ENCODE measurements at places on chromosomes 5 and 9.
A peak's percentile ranks its signal among the peaks of the same experiment; 100 is the strongest.

GRCh38 chr5:58016877-58017276, 443.0 kb downstream of the PLK2 start:
- no peak for DNase-seq

DNA sequence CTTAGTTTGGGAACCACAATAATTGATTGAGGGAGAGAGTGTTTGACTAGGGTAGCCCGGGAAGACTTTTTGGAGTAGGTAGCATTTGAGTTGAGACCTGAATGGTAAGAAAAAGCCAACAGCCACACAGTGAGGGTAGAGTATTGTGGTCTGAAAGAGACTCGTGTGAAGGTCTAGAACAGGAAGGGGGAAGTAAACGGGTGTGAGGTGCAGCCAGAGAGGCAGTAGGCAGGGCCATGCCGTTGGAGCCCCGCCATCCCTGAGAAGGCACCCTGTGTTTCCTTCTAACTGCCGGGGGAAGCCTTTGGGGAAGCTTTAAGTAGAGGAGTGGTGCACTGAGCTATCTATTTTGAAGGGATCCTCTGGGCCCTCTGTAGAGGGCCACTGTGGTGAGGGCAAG, 3.5 kb upstream of the F2RL2 start:
- no peak for DNase-seq

GRCh38 chr5:84494453-84494852, 109.8 kb upstream of the EDIL3 start:
- no peak for DNase-seq

GRCh38 chr5:882253-883183, 10.1 kb downstream of the BRD9 start:
- DNase-seq: no peak

- peak; percentile 82 for DNase-seq
Observed at GRCh38 chr5:66967102-66967501, 229.5 kb downstream of the CD180 start.

DNA sequence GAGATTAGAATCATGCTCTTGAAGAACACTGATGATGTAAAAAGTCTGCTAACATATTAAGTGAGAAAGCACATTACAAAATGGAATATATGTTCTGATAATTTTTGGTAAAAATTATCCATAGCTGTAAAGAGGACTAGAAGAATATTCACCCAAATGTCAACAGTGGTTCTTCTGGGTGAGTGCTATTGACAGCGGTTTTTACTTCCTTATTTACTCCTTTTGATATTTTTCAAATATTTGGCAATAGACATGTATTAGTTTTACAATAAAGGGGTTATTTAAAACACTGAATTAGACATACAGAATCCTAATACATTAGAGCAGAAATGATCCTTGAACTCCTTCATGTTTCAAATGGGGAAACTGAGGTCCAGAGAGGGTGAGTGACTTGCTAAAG, 26.9 kb upstream of the MEGF9 start:
- DNase-seq: no peak

- no peak for DNase-seq
Observed at GRCh38 chr5:149940077-149940574, 4.5 kb downstream of the PDE6A start.

GRCh38 chr9:36691671-36692070, 119.0 kb downstream of the MELK start:
- no peak for DNase-seq

DNA sequence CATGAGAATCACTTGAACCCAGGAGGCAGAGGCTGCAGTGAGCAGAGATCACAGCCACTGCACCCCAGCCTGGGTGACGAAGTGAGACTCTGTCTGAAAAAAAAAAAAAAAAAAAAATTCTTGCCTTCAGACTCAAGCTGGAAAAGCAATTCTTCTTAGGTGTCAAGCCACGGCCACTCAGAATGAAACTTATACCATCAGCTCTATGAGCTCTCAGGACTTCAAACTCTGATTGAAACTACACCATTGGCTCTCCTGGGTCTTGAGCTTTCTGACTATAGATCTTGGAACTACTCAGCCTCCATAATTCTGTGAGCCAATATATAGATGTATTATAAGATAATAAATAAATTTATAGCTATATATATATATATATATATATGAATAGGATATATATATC, 12.9 kb upstream of the FGF10 start:
- DNase-seq: no peak

DNA sequence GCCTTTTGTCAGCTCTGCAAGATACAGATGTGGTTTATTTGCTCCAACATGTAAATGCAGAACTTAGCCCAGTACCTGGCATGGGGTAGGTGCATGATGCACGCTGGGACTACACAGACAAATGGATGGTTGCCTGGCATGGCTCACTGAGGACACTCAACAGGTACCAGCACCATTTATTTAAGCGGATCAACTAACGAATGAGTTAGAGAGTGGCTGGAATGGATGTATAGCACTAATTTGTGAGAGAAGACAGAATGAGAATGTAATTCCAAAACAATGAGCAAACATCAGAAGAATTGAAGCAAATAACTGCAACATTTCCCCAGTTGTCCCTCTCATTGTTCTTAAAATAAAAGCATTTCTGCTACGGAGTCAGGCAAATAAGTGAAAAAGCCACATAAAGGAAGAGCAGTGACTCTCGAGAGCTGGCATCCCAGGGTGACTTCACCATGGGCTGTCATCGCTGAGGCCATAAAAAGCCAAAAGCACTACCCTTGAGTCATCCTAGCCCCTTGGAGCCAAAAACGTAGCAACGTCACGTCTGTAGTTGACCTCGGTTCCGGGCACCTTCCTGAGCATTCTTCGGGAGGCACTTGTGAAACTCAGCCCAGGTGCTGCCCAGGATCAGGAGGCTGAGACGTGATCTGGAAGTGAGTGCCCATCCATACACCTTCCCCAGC, 290.3 kb downstream of the NSG2 start:
- no peak for DNase-seq

DNA sequence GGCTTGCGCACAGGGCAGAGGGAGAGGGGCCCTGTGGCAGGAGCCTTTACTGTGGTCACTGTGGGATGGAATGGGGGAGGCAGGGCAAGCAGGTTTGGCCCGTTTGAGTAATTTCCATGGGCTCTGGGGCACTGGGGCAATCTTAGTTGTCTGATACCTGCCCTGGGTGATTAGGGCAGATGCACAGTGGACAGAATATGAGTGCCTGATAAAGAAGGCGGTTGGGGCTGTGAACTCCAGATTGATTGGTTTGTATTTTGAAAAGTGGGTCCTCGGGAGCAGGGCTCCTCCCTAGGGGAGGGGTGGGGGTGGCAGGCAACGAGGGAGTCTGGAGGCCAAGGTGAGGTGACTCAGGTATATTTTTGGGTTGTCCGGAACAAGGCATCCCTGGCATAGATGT, 247.5 kb downstream of the NSG2 start:
- DNase-seq: no peak
